ENCODE measurements at places on chromosomes 16 and 17. TPM values are rescaled to one million over a fixed set of nuclear protein-coding genes. Genes with fewer than 3 reads are reported as not detected.

DNA sequence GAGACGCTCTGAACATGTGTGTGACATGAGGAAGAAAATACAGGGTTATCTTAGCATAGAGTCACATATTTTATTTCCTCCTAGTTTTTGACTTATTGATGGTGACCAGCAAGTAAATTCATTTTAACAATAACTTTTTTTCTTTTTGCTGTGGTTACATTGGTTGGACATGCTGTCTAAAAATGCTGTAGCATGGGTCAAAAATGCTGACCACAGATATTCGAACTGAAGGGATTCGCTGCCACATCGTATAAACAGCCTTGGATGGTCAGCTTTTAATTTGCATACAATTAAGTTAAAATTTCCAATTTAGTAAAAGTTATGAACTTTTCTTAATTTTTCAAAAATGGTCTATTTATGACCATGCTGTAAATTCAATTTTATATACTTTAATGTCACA lies 30.5 kb downstream of the RPGRIP1L start:
- no peak for DNase-seq

GRCh38 chr17:73731733-73732132 lies 87.5 kb upstream of the SDK2 start:
- no peak for DNase-seq

DNA sequence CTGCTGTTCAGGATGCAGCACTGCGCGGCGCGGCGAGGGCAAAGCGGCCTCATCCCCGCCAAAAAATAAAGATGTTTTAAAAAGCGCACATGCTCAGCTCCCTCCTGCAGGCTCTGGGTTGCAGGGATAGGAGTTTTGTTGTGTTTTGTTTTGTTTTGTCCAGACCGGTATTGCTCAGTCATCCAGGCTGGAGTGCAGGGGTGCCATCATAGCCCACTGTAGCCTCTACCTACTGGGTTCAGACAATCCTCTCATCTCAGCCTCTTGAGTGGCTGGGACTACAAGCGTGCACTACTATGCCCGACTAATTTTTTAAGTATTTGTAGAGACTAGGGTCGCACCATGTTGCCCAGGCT lies 636 bp downstream of the WWOX start:
- DNase-seq = no peak

- no peak for DNase-seq
Observed at GRCh38 chr16:21235199-21235585, 1.7 kb downstream of the ANKS4B start.

DNA sequence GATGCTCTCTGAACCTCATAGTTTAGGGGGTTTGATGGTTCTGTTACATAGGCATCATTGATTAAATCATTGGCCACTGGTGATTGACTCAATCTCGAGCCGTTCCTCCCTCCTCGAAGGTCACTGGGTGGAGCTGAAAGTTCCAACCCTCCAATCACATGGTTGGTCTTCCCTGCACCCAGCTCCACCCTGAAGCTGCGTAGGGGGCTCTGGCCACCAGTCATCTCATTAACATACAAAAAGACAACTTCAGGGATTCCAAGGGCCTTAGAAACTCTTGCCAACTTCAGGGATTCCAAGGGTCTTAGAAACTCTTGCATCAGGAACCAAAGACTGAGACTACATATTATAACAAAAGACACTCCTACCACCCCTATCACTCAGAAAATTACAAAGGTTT lies 306.5 kb upstream of the TNRC6C start:
- DNase-seq = no peak

DNA sequence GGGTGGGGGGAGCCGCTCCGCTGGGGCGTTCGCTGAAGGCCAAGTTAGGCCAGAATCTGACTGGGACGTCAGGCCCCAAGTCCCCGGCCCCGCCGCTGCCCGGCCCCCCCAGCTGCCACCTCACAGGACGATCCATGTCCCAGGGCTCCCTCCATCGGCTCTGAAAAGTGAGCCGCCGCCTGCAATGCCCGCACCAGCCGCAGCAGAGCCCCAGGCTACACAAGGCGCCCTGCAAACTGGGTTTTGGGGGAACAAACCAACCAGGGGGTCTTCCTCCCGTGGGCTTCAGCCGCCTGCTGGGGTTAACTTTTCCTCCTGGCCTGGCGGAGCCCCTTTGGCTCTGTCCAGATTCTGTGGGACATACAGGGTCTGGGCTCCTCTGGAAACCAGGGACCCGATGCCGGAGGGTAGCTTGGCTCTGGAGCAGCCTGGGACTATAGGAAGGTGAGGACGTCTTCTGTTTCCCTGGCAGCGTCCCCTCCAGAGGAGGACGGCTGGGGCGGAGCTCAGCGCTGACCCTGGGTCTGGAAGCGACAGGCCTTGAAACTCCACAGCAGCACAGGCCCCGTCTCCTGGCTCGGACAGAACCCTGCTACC lies 835 bp downstream of the NME4 start:
- DNase-seq = peak; percentile 66

- DNase-seq = peak; percentile 94
Observed at GRCh38 chr17:58531661-58532554, 17.5 kb upstream of the MTMR4 start.

DNA sequence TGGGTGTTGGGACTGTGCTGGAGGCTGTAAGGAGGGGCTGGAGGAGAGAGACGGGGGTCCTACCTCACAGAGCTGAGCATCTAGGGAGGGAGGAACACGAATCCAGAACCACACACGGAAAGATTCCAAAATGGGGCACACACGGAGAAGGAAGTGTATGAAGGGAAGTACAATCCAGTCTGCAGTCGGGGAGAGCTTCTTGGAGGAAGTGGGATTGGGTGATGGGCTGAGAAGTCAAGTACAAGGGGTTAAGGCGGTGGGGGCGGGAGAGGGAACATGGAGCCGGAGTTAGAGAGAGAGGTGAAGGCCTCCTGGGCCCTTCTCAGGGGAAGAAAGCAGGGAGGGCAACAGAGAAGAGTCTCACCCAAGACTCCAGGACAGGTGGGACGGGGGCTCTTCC lies 107.5 kb upstream of the CREBBP start:
- no peak for DNase-seq

DNA sequence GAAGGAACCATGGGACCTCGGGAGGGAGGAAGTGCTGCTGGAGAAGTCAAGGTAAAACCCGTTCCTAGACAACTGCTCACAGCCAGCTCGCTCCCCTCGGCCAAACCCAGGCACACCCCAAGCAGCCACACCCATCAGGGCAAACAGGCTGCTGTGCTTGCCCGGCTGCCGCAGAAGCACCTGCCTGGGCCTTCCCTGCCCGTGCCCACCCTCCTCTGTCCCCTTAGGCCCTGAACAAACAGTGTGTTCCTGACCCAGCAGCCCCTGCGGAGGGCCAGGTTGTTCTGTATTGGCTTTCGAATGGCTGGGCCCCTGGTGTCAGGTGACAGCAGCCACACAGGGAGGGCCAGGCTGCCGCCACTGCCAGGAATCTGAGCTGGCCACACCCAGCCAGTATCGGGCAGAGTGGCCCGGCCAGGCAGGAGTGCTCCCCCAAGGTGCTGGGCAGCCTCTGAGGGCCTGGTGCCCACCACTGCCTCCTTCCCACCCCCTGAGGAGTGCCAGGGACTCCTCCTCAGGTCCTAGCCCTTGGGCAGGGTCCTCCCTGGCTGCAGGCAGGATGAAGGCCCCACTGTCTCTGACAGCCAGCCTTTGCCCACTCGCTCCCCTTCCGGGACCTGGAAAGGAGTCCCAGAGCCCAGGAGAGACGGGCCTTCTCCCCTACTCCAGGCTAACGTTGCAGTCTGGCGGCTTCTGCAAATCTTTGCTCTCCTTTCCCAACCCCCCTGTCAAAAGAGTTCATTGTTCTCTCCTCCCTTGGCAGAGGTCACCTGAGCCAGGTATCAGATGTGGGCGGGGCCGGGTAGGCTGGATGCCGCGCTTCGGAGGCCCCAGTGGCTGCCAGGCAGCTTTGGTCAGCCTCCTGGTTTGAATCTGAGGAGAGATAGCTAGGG lies 24.0 kb downstream of the LLGL2 start:
- no peak for DNase-seq

- DNase-seq = no peak
Observed at GRCh38 chr16:24051125-24051524, 205.0 kb upstream of the CACNG3 start.

DNA sequence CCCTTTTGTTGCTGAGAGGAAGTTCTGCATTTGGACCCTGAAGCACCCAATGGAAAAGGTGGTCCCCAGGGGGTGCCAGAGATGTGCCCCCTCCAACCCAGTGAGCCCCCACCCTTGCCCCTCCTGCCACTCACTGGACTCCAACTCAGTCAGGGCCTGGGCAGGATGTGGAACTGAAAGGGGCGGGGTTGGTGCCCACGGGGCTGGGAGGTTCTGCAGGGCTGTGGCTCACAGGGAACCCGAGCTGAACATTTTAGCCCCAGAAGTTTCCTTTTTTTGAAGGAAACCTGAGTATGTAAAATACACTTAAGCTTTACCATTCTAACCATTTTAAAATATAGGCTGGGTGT lies 15.8 kb upstream of the OGFOD3 start:
- DNase-seq = peak; percentile 80

DNA sequence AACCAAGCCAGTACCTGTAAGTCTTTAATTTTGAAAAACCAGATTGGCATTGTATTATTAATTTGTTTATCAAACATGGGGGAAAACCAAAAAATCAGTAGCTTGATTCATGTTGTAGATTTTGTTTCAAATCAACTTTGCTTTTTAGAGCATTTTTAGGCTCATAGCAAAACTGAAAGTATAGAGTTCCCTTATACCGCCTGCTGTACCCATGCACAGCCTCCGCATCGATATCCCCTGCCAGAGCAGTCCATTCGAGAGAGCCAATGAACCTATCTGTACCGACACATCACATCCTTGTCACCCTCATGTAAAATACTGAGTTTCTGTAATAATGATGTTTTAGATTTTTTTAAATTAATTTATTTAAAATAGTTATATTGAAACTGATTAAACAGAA lies 16.2 kb upstream of the MRC2 start:
- DNase-seq = no peak

- no peak for DNase-seq
Observed at GRCh38 chr17:17343160-17343735, 40.1 kb downstream of the NT5M start.

GRCh38 chr17:40485851-40486521 lies 15.4 kb downstream of the TNS4 start:
- DNase-seq = peak; percentile 79

DNA sequence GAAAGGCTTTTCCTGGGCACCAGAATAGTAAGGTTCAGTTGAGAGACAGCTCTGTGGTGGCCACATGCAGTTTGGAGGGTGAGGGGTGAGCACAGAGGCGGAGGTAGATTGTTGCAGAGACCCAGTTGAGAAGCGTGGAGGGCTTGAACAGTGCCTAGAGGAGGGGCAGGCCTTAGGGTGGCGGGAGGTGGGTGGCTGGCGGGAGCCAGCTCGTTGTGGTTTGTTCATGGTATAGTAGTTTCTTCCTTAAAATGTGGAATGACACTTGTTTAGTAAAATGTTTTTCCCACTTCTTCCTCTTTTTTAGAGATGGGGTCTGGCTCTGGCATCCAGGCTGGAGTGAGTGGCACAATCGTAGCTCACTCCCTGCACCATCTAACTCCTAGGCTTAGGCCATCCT lies 14.2 kb downstream of the USP10 start:
- DNase-seq = no peak

DNA sequence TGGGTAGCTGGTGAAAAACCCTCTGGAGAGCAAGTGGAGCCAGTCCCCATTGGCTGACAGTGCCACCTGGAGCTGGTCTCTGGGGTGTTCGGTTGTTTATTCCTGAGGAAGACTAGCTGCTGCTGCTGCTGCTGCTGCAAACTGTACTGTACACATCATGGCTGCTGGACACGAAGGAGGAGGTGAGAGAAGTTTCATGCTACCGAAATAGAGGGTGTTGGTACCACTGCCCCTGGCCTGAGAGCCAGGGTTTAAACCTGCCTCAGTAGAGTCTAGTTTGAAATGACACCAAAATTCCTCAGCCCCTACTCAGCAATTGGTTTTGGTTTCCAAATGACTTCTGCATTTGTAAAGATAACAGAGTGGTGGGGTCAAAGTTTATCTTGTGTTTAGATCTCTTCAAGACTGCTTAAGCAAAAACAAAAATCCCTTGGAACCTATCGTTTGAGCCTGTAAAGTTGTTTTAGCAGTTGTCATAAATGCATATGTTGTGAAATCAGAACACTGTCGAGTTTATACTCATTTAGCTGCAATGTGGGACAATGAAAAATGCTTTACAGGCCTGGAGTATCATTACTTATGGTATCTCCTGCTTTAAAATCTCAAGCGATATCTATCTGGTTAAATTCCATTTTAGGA lies 40.8 kb downstream of the CYB5B start:
- DNase-seq = peak; percentile 78

DNA sequence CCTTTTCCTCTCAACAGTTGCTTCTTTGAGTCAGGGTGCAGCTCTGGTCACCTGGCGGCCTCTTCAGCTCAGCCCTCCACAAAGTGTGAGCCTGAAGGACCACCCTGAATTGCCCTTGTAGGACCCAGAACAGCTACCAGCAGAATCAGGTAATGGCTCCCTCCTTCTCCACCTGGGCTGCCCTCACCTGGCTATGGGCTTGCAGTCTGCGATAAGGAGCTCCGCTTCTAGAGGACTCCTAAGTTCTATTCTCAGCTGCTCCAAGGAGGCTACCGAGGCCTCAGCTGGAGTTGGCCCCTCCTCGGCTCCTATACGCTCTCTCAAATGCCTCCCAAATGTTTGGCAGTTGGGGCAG lies 13.4 kb downstream of the SMIM5 start:
- no peak for DNase-seq

GRCh38 chr17:36791150-36791941 lies 145.9 kb upstream of the LHX1 start:
- DNase-seq = no peak

The TP53I13 gene
- total RNA-seq = 77.9 TPM

The TMEM132E gene
- not detected for total RNA-seq

The HIGD1B gene
- not detected for total RNA-seq

The CDYL2 gene
- 63.3 TPM for total RNA-seq

The CCL22 gene
- total RNA-seq = 14.6 TPM

The SPAG5 gene
- 91.3 TPM for total RNA-seq

The TNK1 gene
- total RNA-seq = 5.3 TPM

The CCDC43 gene
- total RNA-seq = 42.7 TPM

The TEFM gene
- 18.9 TPM for total RNA-seq

The SULT1A3 gene
- total RNA-seq = 15.6 TPM

The CCL14 gene
- not detected for total RNA-seq

The BRIP1 gene
- total RNA-seq = 19.9 TPM
